Stimulated activated CD4-positive, alpha-beta T cell treated with anti-CD3 and anti-CD28 coated beads, Interleukin-1b, Interleukin-23, amount 100 ng/mL, for 48 hours (primary cell): ENCODE measurements at places on chromosomes 12 and 14.

- DNase-seq: no peak
These were observed 909.1 kb downstream of the TRHDE start for GRCh38 chr12:73181244-73181643.

DNA sequence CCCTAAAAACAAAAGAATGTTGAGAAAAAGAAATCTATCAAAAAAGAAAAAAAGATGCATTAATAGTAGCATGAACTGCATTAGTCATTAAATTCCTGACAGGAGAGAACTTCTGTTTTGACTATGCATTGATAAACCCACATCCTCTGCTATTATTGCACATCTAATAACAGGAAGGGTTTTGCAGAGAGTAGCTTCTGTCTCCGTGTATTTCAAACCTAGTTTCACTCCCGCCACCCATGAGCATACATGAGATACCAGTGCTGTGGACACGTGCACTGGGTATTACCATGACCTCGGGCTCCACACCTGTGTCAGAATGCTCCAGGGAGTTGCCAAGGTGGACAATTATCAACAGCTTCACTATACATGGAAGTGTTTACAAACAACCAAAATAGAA lies 449.1 kb upstream of the SOX5 start:
- no peak for DNase-seq

- no peak for DNase-seq
These were observed 8.4 kb upstream of the SALL2 start for GRCh38 chr14:21534576-21534975.

DNA sequence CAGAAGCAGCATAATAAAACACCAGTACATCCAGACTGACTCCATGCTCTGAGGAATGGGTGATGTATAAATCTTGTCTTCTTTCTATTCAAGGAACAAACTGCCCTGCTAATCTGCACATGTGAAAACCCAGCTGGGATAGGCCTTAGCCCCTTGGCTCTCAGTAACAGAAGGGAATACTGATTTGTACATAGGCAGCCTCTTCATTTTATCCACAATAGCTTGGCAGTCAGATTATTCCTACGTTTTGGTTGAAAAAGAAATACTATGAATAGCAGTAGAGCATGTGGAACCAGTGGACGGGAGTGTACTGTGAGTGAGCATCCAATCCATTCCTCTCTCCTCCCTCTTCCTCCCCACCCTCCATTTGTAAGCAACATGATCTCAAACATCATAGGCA lies 113.5 kb upstream of the ARHGAP5 start:
- no peak for DNase-seq

DNA sequence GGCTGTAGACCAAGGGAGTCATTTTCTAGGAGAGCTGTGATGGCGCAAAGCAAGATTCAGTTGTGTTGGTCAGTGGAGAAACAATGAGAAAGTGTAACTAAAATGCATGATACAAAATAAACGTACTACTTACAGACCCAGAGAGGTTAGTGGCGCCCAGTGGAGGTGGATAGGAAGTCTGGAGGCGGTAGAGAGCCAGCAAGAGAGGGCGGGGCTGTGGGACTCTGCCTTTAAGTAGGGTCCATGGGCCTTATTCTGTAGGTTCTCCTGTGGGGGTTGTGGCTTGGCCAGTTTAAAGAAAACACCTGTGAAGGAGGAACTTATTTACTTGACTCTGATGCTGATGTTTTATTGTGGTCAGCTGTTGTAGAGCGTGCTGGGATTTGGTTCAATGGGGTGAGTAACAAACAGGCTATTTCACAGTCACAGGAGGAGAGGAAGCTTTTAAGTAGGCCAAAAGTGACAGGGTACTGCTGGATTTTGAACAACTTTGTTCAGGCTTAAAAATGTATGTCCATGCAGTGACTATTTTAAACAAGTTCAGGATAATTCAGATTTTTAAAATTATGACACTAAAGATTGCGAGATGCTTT lies 1097.7 kb downstream of the TMTC2 start:
- DNase-seq: no peak

GRCh38 chr14:23816371-23816770 lies 137.2 kb upstream of the DHRS4 start:
- DNase-seq: no peak

- DNase-seq: no peak
These were observed 142.1 kb downstream of the MED13L start for GRCh38 chr12:116135209-116135930.

- no peak for DNase-seq
These were observed 35.9 kb downstream of the ACADS start for GRCh38 chr12:120761519-120761934.

DNA sequence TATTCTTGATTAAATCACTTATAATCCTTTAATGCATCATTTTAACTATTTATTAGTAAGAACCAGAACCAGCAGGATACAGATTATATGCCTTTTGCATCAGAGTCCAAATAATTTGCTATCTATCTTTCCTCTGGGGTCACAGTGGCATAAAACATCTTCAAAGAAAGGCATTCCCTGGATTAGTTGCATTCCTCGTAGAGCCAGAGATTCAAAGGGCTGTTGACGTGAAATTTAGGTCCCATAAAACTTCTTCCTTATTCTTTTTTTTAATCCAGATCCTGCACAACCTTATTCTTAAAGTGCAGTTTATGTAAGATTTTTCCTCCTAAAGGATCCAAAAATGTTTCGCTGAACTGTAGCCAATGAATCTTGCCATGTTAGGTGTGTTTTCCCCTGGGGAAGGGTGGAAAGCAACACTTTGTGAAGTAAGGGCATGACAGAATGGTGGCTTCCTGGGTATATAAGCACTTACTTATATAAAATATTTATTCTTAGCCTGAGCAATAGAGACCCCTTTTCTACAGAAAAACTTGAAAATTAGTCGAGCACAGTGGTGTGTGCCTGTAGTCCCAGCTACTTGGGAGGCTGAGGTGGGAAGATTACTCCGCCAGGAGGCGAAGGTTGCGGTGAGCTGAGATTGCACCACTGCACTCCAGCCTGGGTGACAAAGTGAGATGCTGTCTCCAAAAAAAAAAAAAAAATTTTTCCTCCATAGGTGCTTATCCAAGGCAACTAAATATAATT lies 208.7 kb downstream of the PCNX1 start:
- no peak for DNase-seq

GRCh38 chr14:42806909-42807315 lies 1200.2 kb downstream of the LRFN5 start:
- DNase-seq: no peak
